ENCODE measurements at places on chromosomes 7 and 10. TPM values are rescaled to one million over a fixed set of nuclear protein-coding genes. Genes with fewer than 3 reads are reported as not detected.

The STAG3 gene
- total RNA-seq, result 15.7 TPM

The CASTOR2 gene
- 4.3 TPM for total RNA-seq

The COL26A1 gene
- not detected for total RNA-seq

The NKX1-2 gene
- total RNA-seq, result not detected

The LIPK gene
- not detected for total RNA-seq

The NFKB2 gene
- 118 TPM for total RNA-seq

The SSC4D gene
- total RNA-seq, result 0.31 TPM

The OR6B1 gene
- not detected for total RNA-seq

The HOXA5 gene
- total RNA-seq, result not detected

The WIPF3 gene
- not detected for total RNA-seq

The FAM241B gene
- total RNA-seq, result 6.1 TPM

The PLA2G12B gene
- not detected for total RNA-seq

The GBX1 gene
- not detected for total RNA-seq

The WNT8B gene
- 0.24 TPM for total RNA-seq

The NPC1L1 gene
- total RNA-seq, result not detected

The RBP3 gene
- not detected for total RNA-seq

The DNAJC12 gene
- total RNA-seq, result 0.65 TPM

The CLDN15 gene
- 23.8 TPM for total RNA-seq

The AKR1C8 gene
- total RNA-seq, result 0.53 TPM

The EMX2 gene
- total RNA-seq, result not detected

The ZNF503 gene
- not detected for total RNA-seq

The ANKRD61 gene
- not detected for total RNA-seq

The PTPRE gene
- 30.8 TPM for total RNA-seq

The PAXIP1 gene
- total RNA-seq, result 25.2 TPM

The CALCR gene
- not detected for total RNA-seq

The UPK3B gene
- total RNA-seq, result 1.2 TPM

The COL28A1 gene
- not detected for total RNA-seq

The ACTR3C gene
- total RNA-seq, result 9.1 TPM

The SLC18A3 gene
- not detected for total RNA-seq

The ACSL5 gene
- total RNA-seq, result 56.5 TPM

The BNIP3 gene
- 71.2 TPM for total RNA-seq

The MSMB gene
- total RNA-seq, result not detected

The TNS3 gene
- 0.05 TPM for total RNA-seq

The MOGAT3 gene
- total RNA-seq, result 0.18 TPM

The GPRIN2 gene
- not detected for total RNA-seq

The OR9A2 gene
- not detected for total RNA-seq

The HHEX gene
- total RNA-seq, result not detected

The TCF7L2 gene
- 0.38 TPM for total RNA-seq

The ENTPD1 gene
- total RNA-seq, result 1.3 TPM

The TRIM24 gene
- 24.8 TPM for total RNA-seq

The CRHR2 gene
- total RNA-seq, result not detected

The TMEM176A gene
- total RNA-seq, result not detected

The ABCB8 gene
- total RNA-seq, result 56.1 TPM

The CBX3 gene
- total RNA-seq, result 212 TPM

The IPMK gene
- total RNA-seq, result 5.4 TPM

The TAS2R5 gene
- 1.3 TPM for total RNA-seq

The CPA5 gene
- total RNA-seq, result not detected

The ASB15 gene
- not detected for total RNA-seq

The ABCA13 gene
- 0.18 TPM for total RNA-seq

The ITPRID1 gene
- not detected for total RNA-seq

The SVIL gene
- 21.9 TPM for total RNA-seq

The GJD4 gene
- not detected for total RNA-seq

The MYH16 gene
- not detected for total RNA-seq

The PDCD11 gene
- 36.6 TPM for total RNA-seq
